NCI-H1417 (cell line): ENCODE measurements at places on chromosomes 16 and 17.

- no peak for DNase-seq
These were observed 233.7 kb downstream of the HS3ST4 start for GRCh38 chr16:25925421-25925820.

DNA sequence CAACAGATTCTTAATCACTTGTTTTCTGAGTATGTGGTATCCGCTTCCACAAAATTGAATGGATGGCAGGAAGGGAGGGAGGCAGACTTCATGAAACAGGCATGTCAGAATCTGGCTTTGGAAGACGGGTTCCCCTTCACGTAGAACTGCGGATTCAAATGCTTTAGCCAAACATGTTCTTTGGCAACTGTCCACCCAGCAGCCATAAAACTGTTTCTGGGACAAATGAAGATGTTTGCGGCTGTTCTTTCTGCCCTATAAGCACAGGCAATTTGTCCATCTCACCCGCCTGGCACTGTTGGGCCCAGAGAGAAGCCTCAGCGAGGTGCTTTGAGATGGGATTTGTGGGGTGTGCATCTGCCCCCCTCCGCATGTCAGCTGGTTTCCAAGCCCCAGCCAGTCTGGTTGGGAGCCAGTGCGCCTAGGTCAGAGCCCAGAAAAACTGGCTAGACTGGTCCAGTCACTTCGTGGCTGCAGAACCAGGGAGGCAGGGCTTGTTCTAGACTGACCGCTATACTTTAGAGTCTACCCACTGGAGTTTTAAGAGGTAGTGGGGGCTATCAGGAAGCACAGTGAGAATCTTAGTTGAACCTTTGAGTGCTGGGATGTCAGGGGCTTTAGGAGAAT, 6.3 kb downstream of the CRHR1 start:
- DNase-seq, result no peak

DNA sequence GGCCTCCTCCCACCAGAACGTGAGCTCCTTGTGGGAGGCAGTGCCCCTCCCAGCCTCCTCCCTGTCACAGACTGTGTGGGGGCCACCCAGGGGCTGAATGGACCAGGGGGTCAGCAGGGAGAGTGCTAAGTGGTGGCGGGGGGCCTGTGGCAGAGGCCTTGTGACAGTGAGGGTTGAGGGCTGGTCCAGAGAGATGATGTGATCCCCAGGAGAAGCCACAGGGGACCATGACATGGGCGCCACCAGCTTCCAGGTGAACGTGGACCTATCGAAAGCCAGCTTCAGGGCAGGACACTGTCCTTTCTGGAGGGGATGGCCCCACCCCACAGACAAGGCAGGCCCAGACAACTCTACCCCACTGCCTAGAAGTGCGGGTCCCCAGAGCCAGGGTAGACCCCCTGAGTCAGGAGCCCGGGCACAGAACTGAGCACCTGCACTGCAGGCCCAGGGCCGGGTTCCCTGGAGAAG, 3.1 kb downstream of the SPSB3 start:
- no peak for DNase-seq

- DNase-seq, result no peak
These were observed 6.8 kb upstream of the SULT1A1 start for GRCh38 chr16:28616636-28617035.

DNA sequence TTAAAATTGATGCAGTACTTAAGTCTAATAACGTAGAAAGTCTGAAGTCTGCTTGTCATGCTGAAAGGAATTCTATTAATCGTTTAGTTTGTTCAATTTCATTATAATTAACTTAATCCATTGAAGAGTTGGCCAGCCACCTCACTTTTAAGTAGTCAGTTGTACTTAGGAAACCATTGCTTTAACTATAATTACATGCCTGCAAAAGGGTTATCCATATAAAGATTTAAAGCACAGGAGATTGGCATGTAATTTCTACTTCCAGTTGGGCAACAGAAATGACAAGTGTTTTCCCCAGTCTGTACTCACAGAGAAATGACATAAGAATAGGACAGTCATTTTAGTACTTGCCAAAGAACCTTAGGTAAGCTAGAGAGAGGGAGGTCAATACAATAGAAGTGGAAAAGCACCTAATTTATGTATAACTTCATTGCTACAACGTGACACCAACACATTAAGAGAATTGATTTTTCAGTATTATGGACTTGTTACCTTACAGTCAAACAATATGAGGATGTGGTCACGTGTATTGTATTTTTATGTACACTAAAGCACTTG, 3.7 kb upstream of the USP32 start:
- no peak for DNase-seq
